NCI-H2081 (cell line): ENCODE measurements at places on chromosomes 5 and 9.

GRCh38 chr9:114616684-114617520, 5.8 kb downstream of the TMEM268 start:
- no peak for DNase-seq

DNA sequence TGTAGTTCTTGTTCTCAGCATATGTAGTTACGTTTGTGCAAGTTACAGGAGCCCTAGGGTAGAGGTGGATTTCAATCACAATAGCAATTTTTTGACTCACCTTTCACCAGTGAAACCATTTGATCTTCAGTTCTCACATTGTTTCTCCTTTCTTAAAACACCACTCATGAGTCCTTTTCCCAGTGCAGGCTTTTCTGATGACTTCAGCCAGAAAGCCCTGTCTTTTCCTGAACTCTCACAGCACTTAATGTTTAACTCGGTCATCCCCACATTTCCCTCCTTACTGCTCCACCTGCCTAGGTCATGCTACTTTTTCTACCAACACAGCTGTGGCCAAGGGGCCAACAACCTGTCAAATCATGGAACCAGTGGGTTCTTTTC, 37.9 kb downstream of the ARHGEF28 start:
- DNase-seq: no peak

GRCh38 chr5:65101632-65102100, 332.9 kb downstream of the CWC27 start:
- no peak for DNase-seq

DNA sequence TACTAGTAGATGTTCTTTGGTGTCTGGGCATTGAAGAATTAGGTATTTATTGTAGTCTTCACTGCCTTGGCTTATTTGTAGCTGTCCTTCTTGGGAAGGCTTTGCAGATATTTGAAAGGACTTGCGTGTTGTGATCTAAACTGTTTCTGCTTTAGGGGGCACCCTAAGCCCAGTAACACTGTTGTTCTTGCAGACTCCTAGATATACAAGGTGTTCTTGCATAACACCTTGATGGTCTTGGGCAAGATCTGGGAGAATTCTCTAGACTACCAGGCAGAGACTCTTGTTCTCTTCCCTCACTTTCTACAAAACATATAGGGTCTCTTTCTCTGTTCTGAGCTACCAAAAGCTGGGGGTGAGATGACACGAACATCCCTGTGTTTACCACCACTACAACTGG, 179.1 kb downstream of the FAM170A start:
- no peak for DNase-seq

GRCh38 chr9:76537150-76537646, 78.2 kb downstream of the GCNT1 start:
- no peak for DNase-seq

GRCh38 chr5:176887252-176887849, 11.8 kb downstream of the HK3 start:
- no peak for DNase-seq

GRCh38 chr9:110160685-110161084, 47.3 kb downstream of the C9orf152 start:
- DNase-seq: no peak

DNA sequence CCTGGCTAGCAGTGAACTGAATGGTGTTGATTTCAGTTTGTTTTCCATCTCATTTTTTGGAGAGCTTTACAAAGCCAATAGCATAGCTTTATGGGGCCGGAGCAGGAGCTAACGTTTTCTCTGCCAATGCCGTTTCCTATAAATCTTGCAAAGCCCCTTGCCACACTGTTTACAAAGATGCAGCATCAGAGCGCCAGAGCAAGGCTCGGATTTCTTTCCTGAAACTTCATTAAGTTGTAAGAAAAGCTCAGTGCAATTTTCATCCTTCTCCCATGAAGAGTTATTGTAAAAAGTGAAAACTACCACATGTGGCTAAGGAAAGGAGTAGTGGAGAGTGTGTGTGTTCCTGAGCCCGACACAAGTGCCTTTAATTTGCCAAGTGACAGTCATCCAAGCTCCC, 178.2 kb upstream of the GDNF start:
- DNase-seq: no peak
